Hematopoietic multipotent progenitor cell treated with erythropoietin and hydrocortisone succinate and interleukin-3 and kit ligand, for 17 days (in vitro differentiated cells): ENCODE measurements at places on chromosomes 1 and 21.
A peak's percentile ranks its signal among the peaks of the same experiment; 100 is the strongest.

DNA sequence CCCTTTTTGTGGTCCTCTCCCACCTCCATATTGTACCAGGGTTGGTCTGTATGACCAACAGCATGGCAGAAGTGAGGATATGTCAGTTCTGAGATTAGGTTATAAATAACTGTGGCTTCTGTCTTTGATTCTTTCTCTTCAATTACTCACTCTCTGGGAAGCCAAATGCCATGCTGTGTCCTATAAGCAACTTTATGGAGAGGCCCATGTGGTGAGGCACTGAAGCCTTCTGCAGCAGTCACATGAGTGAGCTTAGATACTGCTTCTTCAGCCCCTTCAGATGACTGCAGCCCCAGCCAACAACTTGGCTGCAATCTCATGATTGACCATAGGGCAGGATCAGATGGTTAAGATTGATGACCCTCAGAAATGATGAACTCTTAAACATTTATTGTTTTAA, 34.0 kb upstream of the SAMD13 start:
- DNase-seq: no peak

GRCh38 chr1:227255086-227255732, 63.1 kb downstream of the CDC42BPA start:
- no peak for DNase-seq

- DNase-seq: no peak
Measured at GRCh38 chr1:235901461-235901860, 34.8 kb upstream of the LYST start.

- DNase-seq: no peak
Measured at GRCh38 chr1:11422686-11423085, 56.3 kb upstream of the DISP3 start.

- peak; percentile 25 for DNase-seq
Measured at GRCh38 chr1:85274969-85275453, 1.4 kb downstream of the BCL10 start.

GRCh38 chr1:228217551-228218344, 9.9 kb downstream of the OBSCN start:
- DNase-seq: no peak

- no peak for DNase-seq
Measured at GRCh38 chr21:25636727-25637126, 2.3 kb upstream of the JAM2 start.

- no peak for DNase-seq
Measured at GRCh38 chr1:156959414-156959813, 39.0 kb downstream of the LRRC71 start.

- no peak for DNase-seq
Measured at GRCh38 chr21:33650929-33651509, 8.7 kb downstream of the ITSN1 start.

DNA sequence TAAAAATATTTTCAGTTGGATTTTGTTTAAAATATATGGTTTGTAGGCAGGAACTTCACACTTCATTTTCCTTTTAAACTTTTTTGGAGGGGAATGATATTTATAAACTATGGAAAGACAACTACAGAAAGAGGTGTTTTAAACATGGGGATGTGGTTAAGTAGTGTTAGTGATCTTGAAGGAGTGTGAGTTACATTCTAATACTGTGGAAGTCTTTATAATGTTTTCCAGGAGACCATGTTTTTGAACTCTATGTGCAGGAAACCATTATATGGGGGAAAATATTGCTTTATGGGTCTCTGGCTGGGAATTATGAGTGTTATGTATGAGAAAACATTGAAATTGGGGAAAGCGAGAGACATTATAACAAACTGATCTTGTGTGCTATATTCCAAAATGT, 35.8 kb upstream of the COL24A1 start:
- DNase-seq: no peak

- DNase-seq: no peak
Measured at GRCh38 chr1:206705191-206705590, 20.5 kb downstream of the MAPKAPK2 start.

DNA sequence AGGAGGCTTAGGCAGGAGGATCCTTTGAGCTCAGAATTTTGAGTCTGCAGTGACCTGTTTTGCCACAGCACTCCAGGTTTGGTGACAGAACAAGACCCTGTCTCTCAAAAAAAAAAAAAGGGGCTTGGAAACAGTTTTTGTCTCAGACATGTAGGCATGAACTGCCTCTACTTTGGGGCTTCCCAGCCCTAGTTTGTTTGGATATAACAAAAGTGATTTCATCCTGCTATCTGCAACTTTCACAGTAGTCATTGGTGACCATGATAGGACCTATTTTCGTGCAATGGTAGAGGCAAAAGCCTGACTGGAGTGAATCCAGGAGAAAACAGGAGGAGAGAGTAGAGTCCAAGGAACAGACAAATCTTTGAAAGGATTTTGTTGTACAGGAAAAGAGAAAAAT, 20.3 kb upstream of the EVI5 start:
- DNase-seq: no peak

DNA sequence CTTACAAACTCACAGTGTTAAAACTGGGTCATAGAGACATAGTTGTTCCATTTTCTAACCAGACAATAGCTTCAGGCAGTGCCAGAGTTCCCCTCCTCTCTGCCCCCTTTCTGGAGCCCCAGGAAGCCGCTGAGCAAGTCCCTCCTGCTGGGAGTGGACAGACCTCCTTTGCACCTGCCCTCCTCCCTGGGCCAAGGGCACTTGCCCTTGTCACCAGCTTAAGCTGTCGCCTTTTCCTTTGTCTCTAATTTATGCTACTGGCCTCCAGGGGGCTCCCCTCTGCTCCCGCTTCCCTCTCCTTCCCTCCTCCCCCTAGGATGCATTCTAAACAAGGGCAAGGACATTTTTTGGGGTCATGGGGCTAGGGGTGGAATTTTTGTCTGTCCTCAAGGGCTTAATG, 182.4 kb downstream of the MIS18A start:
- DNase-seq: peak; percentile 17

- no peak for DNase-seq
Measured at GRCh38 chr1:113405573-113405972, 15.3 kb downstream of the MAGI3 start.

GRCh38 chr21:46217511-46218196, 10.9 kb downstream of the LSS start:
- DNase-seq: no peak

GRCh38 chr21:26961698-26962097, 5.2 kb downstream of the ADAMTS5 start:
- no peak for DNase-seq

DNA sequence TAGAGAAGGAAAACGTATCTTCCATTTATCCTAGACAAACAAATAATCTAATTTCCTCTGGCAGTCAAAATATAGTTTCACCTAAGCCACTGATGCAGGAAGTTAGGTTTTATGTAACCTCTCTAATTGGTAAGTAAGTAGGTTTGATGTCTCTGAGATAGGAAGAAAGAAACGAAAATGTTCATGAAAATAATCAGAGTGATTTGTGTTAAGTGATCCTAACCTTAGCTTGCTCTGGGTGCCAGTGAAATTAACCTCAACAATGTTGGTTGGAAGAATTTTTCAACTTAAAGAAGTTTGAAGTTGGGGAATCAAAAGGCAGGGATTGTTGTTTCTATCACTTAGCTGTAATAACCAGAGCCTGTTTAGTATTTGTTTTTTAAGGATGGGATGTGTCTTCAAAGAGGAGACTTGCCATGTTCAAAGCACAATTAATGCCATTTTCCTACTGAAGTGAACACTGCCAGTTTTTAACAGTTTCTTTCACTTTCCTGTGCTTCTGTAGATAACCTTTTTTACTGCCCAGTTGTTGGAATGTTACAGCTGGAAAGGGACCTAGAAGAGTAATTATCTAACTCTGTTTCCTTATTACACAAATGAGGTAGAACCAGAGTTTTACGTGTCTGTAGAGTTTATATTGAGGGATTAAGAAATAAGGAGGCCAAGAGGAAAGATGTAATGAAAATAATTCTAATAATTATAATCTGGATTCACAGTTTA, 18.4 kb downstream of the HIPK1 start:
- peak; percentile 20 for DNase-seq
